Thymus (tissue), 14 donors: ENCODE measurements at places on chromosomes 6 and 20. TPM values are rescaled to one million over a fixed set of nuclear protein-coding genes. Genes with fewer than 3 reads are reported as not detected.

Gene RIPOR3
- 23.4 TPM for polyA plus RNA-seq

DNA sequence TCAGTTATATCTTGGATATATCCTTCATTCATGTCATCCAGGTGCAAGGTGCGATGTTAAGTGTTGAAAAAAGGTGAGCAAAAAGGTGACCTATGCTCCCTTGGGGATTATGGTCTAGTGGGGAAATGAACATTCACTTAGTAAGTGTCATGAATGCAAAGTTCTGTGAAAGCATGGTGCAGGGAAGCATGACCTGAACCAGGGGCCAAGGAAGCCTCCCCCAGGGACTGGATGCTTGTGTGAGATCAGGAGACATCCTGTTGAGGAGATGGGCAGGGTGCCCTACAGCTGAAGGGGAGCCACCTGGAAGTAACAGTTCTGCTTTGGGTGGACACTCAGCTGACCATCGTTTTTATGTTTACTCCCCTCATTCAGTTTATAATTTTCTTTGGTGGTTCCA is 179.5 kb downstream of the SYNDIG1 start:
- DNase-seq: no peak

- no peak for DNase-seq
Measured at GRCh38 chr6:140490081-140490480, 1115.6 kb upstream of the CITED2 start.

DNA sequence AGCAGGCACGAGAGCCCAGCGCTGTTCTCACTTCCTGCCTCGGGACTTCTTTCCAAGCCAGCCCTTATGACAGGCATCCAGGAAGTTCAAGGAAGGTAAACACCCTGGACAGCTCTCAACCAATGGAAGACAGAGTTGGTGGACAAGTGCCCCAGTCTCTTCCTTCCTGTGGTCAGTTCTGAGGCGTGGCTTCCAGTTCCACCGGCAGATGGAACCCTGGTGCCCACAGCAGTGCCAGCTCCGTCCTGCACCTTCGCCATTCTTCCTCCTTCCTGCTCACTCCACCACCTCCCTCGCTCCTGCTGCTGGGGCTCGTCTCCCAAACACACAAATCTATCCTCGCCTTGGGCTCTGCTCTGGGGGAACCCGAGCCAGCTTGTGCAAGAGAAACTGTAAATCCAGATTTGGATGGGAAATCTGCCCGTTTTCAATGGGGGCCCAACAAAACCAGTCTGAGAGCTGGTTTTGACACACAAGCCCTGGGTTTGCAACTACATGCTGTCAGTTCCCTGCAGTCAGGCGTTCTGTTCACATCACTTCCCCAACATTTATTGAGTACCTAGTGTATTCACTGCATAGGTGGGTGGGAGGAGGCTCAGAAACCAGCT is 162.7 kb downstream of the GRM4 start:
- no peak for DNase-seq

DNA sequence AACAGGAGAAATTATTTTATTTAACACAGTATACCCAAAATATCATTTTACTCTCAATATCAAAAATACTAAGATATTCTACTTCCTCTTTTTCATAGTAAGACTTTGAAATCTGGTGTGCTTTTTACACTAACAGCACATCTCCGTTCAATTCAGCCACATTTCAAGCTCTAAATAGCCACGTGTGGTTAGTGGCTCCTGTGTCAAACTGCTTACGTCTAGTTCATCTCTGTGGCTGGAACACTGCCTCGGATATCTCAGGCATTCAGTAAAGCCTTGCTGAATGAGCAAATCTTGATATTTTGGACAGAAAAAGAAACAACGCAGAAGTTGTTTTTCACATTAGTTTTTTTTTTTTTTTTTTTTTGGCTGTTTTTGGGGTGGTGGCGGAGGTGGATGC is 136.1 kb downstream of the EYA4 start:
- DNase-seq: no peak

DNA sequence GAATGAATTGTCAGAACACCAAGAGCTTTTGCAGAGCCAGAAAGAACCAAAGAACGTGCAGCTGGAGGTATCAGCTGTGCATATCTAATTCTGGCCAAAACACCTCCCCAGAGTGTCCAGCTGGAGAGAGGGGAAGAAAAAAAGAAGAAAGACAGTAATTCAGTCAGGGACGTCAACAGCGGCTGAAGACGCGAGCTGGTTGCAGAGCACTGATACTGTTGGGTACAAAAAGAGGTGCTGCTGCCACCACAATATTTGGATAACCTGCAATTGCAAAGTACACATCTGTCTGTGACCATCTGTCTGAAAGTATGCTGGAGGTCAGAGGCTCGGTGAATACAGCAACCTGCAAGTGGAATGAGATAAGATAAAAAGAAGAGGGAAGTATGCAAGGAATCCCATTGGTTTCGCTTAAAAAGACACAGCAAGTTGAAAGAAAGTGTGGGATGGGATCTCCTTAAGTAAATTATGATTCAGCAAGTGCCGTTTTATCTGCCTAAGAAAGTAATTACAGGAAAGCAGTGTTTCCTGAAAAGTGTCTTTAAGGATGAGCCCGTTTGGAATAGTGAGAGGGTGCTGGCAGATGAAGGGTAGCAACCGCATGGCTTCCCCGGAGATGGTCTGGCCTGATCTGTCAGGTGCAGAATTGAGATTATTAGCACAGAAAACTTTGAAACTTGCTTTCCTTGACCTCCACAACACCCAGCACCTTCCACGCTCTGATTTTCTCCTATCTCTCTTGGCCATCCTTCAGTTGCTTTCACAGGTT is 189.9 kb upstream of the PRDM1 start:
- DNase-seq: no peak

DNA sequence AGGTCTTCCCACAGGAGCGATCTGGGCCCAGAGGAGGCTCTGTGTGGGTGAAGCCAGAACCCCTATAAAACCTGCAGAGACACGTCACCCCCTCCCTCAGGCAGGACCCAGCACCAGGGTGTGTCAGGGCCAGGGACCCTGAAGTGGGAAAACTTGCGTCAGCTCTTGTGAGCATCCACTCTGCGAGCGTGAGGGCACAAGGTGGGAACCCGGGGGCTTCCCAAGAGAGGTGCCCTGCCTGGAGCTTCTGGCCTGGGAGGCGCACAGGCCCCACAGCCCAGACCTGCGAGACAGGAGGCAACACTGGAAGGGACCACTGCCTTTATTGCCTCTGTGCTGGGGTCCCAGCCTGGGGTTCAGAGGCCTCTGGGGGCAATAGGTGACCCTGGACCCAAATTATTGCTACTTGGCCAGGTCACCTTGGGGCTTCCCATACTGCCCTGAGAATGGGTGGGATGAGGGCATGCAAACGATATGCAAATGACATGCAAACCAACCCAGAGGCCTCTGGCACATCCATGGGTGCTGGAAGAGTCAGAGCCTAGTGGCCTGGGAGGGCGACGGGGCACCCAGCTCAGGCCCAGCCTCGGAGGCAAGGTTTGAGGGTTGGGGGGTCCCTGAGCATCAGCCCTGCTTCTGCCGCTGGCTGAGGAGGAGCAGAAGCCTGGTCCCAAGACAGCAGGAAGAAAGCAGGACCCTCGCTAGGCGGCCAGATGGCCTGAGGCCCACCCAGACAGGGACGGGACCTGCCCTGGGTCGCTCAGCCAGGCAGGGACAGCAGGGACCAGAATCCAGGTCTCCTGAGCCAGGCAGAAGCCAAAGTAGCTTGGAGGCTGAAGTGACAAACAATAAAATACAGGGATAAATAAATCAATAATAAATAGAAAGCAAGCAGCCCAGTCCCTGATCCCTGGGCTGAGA is 5.1 kb upstream of the C20orf144 start:
- no peak for DNase-seq

DNA sequence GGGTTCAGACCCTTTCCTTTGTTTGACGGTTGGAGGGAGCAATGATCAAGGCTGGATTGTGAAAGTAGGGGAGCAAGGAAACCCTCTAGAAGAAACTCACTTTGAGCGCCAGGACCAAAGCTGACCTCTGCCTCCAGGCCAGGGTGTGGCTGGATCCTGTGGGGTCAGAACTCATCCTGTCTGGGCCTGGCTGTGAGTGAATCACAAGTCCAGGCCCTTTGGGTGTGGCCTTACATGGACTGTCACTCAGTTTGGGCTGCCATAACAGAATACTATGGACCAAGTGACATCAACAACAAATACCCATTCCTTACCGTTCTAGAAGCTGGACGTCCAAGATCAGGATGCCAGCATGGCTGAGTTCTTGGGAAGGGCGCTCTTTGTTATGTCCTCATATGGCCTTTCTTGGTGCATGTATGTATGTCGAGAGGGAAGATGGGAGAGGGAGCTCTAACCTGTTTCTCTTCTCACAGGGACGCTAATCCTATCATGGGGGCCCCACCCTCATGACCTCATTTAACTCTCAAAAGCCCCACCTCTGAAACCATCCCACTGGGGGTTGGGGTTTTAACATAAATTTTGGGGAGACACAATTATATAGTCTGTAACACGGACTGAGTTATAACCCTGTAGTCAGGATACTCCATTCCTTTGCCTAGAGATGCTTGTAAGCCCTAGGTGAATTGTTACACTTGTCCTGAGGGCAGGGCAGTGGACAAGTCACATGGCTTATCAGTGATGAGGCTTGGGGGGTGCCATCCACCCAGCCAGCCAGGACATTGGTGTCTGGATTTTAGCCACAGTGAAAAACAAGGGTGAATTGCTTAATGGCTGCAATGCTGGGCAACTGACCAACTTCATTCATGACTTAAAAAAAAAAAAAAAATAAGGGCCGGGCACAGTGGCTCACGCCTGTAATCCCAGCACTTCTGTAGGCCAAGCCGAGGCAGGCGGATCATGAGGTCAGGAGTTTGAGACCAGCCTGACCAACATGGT is 80.0 kb downstream of the TRMT11 start:
- no peak for DNase-seq

DNA sequence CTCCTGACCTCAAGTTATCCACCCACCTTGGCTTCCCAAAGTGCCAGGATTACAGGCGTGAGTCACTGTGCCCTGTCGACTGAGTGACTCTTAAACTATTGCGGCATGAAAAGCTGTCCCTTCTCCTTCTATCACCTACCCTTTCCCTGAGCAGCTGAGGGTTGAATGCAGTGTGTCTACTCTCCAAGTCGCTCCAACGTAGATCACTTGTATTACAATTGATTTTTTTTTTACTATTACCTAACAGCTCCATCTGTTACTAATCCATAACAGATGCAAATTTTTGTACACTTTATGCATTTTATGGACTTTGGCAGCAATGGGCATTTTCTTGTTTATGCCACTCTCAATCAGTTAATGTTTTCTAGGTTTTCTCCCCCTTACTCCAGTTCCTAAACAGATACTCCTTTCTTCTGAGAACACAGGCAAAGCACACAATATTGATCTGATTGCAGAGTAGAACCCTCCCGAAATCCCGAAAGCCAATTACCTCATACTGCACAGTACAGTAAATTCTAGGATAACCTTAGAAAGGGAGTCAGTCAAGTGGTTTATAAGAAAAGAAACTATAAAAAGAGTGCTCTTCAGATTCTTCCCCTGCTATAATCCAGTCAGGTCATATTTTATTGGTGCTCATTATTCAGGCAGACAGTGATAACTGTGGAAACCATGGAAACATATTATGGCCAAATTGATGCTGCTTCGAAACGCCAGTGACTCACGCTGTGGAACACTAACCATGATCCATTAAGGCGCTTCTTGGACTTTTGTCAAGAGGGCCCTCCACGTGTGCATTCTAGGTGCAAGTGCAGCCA is 273.0 kb downstream of the ADGB start:
- DNase-seq: no peak
